RCC 7860 (cell line): ENCODE measurements at places on chromosomes 5 and 9.
A peak's percentile ranks its signal among the peaks of the same experiment; 100 is the strongest.

GRCh38 chr5:171801839-171802238 lies 16.2 kb downstream of the SMIM23 start:
- DNase-seq, result no peak

- DNase-seq, result no peak
Observed at GRCh38 chr5:43608406-43608805, 5.4 kb downstream of the NNT start.

DNA sequence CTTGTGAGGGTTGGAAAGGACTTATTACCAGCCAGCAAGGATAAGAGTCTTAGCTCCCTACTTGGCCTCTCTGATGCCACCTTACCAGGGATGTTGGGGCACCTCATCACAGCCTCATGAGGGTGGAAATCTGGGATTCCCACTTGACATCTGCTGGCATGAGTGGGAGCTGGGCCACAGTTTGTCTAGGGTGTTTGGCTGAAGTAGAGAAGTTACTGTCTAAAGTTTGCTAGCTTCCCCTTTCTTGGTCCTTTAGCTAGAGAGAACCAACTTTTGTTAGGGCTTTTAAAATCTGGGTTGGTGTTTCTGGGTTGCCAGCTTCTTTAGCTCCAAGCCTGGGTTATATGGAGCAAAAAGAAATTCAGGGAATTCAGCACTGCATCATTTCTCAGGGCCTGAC lies 57.5 kb upstream of the GNA14 start:
- DNase-seq, result no peak

GRCh38 chr5:62354028-62354874 lies 48.2 kb downstream of the KIF2A start:
- peak; percentile 16 for DNase-seq

GRCh38 chr9:129383561-129384490 lies 205.8 kb upstream of the IER5L start:
- DNase-seq, result no peak

- no peak for DNase-seq
Observed at GRCh38 chr5:131751506-131751905, 45.3 kb downstream of the FNIP1 start.

GRCh38 chr5:106094839-106095238 lies 1575.9 kb downstream of the EFNA5 start:
- no peak for DNase-seq

- no peak for DNase-seq
Observed at GRCh38 chr9:126057121-126057825, 269.4 kb upstream of the MVB12B start.

DNA sequence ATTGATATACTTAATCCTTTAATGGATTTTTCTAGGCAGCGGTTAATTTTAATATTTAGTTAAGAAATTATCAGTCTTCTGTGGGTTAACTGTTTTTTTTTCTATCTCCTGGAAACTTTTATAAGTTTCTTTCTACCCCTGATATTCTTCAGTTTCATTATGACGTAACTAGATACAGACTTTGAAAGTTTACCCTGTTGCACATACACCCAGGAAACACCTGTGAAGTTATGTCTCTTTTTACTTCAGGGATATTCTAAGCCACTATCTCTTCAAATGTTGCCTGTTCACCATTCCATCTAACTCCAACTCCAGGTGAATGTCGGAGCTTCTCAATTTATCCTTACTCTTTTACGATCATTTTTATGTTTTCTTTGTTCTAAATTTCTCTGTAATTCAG lies 329.0 kb downstream of the ICE1 start:
- DNase-seq, result no peak

GRCh38 chr9:134867917-134868750 lies 12.5 kb upstream of the FCN2 start:
- DNase-seq, result no peak

- DNase-seq, result no peak
Observed at GRCh38 chr5:35182486-35182885, 47.8 kb downstream of the PRLR start.

GRCh38 chr5:40790947-40791593 lies 7.1 kb downstream of the PRKAA1 start:
- no peak for DNase-seq

DNA sequence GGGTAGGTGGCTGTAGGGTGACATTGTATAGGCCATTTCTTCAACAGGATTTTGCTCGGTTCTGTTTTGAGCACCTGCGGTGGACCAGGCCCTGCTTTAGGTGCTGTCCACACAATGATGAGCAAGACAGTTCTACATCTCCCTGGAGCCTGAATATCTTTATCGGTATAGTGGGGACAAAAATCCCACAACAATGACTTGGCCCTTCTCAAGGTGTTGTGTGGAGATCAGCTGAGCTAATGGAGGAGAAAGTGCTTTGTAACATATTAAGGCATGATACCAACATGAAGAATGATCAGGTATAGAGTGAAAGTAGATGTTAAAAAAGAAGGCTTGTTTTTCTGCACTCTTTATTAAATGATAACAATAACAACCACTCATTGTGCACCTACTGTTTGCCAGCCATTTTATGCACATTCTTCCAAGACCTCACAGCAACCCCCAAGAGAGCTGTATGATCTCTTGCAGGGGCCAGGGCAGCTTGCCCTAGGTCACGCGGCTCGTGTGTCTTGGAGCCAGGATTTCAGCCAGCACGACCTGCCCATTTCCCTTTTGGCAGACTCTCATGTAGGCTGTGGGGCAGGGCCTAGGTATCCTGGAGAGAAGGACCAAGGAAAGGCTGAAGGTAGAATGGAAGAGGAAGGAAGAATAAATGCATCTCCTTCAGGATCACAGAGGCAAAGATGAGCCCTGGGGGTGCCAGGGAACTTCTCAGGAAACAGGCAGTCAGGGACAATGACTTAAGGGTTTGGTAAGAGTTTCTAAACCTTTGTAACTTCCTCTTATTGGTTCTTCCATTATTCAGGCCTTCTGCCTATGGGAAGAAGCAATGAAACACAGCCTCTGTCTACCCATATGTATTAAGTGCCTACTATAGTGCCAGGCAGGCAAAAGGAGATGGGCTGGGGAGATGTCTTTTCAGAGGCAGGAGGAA lies 50.0 kb upstream of the PPARGC1B start:
- no peak for DNase-seq

DNA sequence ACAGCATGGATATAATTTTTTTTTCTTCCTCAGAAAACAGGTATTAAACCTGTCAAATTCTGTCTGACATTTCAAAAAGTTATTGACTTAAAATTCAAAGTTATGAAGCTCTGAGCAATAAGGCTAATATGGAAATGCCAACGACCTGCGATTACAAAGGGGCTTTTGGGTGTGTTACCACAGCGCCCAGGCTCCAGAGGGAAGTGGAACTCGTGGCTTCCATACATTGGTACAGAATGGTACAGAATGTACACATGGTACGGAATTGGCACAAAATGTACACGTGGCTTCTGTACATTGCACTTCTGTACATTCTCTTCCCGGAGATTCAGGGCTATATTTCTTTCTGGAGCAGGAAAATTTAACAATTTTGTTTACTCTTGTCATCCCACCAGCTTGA lies 225.1 kb upstream of the TBCA start:
- DNase-seq, result no peak
